ENCODE measurements at places on chromosomes 2 and 18.

GRCh38 chr2:169344736-169345485 lies 17.4 kb downstream of the LRP2 start:
- DNase-seq = no peak

DNA sequence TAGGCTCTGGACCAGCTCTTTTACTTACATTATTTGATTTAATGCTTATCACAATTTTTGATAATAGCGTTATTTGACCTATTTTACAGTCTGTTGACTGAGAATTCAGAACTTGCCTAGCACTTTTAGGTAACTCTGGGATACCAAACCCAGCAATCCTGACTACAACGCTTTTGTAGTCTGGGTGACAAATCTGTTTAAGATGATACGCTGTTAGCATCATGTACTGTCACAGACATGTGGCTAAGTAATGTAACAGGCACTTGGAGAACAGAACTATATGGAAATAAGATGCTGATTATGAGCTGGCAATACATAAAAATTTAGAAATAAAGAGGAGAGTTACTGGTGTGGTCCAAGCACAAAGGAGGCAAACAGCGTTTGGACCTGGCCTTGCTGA lies 130.6 kb downstream of the RBMS1 start:
- no peak for DNase-seq

- DNase-seq = peak; percentile 28
Measured at GRCh38 chr18:47756364-47757016, 174.0 kb downstream of the SMAD2 start.

DNA sequence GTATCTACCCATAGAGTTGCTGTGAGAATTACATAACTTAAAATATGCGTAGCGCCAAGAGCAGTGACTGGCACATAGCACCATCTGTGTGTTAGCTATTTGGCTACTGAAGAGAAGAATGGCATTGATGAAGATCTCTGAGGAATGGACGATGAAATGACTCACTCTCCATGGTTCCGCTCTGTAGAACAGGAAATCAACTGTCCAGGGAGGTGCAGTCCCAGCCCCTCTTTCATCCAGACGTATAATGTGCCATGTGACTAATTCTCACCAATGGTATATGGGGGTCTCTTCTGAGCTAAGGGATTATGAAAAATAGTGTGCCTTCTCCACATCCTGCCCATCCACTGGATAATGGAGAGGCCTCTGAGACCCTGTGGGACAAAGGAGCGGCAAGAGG lies 254.8 kb downstream of the CYP26B1 start:
- DNase-seq = no peak

GRCh38 chr2:204264621-204265140 lies 280.6 kb upstream of the PARD3B start:
- no peak for DNase-seq

DNA sequence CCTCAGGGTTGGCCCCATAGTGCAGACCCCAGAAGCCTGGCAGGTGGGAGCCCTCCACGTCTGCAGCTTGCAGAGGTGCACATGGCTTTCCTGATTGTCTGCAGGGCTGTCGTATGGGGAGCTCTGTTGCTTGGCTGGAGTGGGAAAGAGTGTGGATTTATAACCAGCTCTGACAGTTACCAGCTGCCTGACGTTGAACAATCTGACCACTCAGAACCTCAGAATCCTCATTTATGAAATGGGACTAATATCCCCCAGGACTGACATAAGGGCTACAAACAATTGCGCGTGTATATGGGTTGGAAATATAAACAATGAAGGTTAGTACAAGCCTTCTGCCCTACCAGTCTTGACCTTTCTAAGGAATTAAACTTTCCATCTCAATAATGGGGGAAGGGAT lies 13.9 kb upstream of the PXDN start:
- no peak for DNase-seq

- DNase-seq = peak; percentile 48
Measured at GRCh38 chr2:239311132-239312040, 89.4 kb downstream of the HDAC4 start.

- DNase-seq = no peak
Measured at GRCh38 chr2:193542762-193543161, 1348.0 kb upstream of the TMEFF2 start.

DNA sequence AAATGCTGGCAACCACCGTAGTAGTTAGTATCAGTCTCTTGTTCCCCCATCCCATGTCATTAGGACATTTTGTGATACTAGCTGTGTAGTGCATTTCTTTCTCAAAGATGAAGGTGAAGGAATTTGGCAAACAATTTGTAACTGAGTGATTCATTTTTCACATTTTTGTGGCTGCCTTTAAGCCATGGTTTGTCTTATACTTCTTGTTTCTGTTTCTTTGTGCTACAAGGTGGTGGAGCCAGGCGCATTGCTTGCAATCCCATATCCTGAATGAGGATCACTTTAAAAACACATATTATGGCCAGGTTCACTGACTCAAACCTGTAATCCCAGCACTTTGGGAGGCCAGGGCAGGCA lies 40.6 kb downstream of the GPD2 start:
- DNase-seq = no peak

GRCh38 chr2:27322301-27322765 lies 564 bp downstream of the MPV17 start:
- peak; percentile 35 for DNase-seq

- DNase-seq = no peak
Measured at GRCh38 chr2:105680357-105680756, 64.4 kb upstream of the NCK2 start.

- DNase-seq = no peak
Measured at GRCh38 chr2:74238879-74239278, 40.5 kb downstream of the MTHFD2 start.

- no peak for DNase-seq
Measured at GRCh38 chr2:238493880-238494572, 67.3 kb downstream of the ASB1 start.

- no peak for DNase-seq
Measured at GRCh38 chr18:3631887-3632286, 181.9 kb downstream of the TGIF1 start.

- no peak for DNase-seq
Measured at GRCh38 chr2:189082376-189082975, 97.1 kb downstream of the COL5A2 start.

- DNase-seq = no peak
Measured at GRCh38 chr2:231992888-231993287, 31.4 kb downstream of the DIS3L2 start.

GRCh38 chr2:85997017-85997970 lies 108.4 kb downstream of the POLR1A start:
- no peak for DNase-seq

DNA sequence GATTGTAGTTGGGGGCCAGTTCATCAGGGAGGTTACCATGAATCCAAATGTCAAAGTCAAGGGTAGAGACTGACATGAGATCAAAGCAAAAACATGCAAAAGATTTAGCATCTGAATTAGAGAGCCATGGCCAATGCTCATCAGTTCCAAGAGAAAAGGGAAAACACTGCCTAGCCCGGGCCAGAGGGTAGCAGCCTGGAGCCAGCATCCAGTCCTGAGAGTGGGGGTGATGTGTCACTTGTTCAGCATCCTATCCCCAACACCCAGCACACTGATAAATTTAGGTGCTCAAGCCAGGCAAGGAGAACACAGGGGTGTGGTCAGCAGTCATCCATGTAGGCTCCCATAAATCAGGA lies 76.9 kb upstream of the PPP1CB start:
- no peak for DNase-seq

DNA sequence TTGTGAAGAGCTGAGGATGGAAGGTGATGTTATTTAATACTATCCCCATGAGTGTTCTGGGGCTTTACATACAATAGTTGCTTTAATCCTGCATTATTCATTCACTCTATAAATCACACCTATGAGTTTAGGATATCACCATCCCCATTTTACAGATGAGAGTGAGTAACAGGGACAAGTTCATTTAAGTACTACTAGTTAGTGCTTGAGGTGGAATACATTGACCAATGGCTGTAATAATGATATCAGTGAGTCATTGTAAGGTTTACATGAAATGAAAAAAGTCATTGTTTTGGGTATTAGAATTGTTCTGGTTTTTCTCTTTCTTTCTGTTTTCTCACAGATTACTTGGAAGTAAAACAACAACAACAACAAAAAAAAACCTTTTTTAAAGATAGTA lies 42.5 kb downstream of the TANC1 start:
- DNase-seq = no peak

DNA sequence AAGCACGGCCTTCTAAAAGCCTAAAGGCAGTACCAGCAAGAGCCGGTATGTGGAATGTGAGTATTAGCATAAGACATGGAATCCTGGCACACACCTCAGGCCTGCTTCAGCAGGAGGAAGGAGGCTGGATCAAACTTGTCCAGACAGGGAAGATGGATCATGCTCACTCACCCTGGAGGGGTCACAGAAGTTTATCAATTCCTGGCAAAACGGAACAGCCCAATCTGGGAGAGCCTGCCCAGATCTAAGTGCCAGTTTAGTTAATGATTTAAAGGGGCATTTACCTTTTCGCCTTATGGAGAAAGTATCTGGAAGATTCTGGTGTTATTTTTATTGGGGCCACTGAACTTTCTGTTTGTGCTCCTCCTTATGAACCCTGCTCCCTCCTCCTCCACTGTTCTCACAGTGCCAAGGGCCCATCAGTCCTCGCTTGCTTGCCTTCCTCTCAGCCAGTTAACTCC lies 58.3 kb upstream of the NFE2L2 start:
- no peak for DNase-seq

- DNase-seq = no peak
Measured at GRCh38 chr18:4858379-4859127, 338.5 kb downstream of the AKAIN1 start.

DNA sequence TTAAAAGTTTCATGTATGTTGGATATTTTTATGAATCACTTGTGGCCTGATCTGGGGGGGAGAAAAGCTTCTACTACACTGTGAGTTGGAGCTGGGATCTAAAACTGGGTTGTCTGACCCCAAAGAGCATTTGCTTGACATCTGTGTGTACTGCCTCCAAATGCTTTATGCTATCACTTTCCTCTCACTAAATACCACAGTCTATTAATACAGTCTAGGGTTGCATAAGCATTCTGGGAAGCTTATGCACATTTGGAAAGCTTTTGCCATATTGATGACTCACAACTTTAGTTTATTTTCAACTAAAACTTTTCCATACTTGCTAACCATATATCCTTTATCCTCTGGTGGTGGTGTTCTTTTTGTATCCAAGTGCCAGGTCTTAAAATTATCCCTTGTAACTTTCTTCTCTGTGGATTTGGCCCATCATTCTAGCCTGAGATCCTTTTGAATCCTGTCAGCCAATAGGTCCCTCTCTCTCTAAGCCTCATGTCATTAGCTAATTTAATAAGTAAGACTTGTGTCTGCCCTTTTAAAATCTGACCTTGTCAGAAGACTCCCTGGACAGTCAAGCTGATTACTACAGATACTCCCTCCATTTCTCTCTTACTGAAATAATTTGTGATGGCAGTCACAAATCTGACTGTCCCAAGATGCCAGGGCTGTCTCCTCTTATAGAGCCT lies 72.7 kb downstream of the NXPH2 start:
- DNase-seq = no peak

DNA sequence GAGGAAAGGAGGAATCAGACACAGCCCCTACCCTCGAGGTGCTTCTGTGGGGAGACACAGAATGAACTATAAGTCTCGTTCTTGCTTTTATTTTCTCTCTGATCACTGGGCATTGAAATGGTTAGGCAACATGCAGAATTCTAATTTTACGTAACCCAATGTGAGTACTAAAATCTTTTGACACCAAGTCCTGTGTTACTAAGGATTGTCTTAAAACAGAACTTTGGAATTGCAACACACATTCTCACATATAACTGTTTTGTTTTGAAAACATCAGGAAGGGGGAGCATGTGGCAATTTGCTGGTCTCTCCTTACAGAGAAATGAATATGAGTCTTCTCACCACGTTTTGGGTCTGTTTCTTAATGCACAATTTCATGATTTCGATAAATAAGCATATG lies 23.6 kb upstream of the SULT1C4 start:
- DNase-seq = peak; percentile 75

DNA sequence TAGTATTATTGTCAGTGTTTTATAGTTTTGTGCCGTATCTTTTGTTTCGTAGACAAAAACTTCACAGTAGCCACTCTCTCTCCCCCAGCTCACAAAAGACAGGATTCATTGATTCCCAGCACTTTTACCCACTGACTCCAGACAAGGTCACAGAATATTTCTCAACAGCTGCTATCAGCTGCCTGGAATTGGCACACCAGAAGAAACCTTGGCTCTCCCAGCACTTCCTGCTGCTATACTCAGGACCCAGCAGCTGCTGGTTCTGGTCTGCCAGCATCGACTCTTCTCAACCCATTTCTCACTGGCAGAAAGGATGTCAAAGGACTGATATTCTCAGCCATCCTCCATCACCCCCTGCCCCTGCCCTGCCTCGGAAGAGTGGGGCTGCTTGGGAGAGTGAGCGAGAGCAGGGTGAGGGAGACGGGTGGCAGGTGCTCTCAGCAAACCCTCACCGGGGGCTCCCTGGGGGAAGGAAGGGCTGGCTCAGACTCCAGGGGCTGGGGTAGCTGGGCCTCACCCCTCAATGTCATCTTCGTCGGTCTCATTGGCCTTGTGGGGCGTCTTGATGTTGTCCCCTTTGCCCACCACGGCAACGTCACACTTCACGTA lies 6.1 kb upstream of the OTOF start:
- DNase-seq = no peak

- no peak for DNase-seq
Measured at GRCh38 chr2:203592470-203592869, 57.4 kb upstream of the RAPH1 start.

DNA sequence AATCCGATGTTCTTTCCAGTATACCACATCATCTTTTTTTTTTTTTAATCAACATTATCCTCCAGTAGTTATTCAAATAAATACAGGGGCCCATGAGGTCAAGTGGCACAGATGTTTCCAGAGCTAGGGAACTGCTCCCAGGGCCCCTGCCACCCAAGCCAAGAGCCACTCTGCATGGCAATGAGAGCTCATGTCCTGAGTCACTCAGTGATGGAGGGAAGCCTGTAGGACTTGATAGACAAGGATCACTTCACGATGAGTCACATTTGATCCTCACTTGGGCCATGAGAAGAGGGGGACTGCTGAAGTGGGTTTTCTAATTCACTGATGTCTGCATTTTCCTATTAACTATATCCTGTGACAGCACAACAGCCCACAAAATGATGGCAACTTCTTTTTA lies 127.0 kb upstream of the PKDCC start:
- no peak for DNase-seq

DNA sequence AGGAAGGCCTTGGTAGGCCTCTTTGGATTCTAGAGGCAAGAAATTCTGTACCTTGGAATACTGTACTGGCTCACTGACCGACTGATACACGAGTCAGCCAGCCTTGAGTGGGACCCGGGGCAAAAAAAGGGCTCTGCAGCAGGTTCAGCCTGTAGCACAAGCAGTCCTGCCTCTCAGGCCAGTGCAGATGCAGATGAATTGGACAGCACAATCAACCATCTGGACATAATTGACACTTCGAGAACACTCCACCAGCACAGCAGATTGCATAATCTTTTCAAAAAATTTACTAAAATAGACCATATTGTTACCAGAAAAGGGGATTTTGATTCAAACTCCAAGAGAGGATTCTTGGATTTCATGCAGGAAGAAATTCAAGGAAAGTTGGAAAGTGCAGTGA lies 241.6 kb downstream of the RPIA start:
- no peak for DNase-seq

GRCh38 chr2:144445196-144445595 lies 74.7 kb downstream of the ZEB2 start:
- DNase-seq = no peak

- no peak for DNase-seq
Measured at GRCh38 chr2:34004936-34005335, 405.8 kb upstream of the FAM98A start.

- DNase-seq = no peak
Measured at GRCh38 chr2:36446294-36446693, 90.7 kb downstream of the CRIM1 start.

- DNase-seq = no peak
Measured at GRCh38 chr2:154603682-154604081, 94.8 kb upstream of the KCNJ3 start.

Measured in inflammatory macrophage treated with lipopolysaccharide for 1 hour (primary cell).